Cardiac septum (tissue), 1 donor: ENCODE measurements at places on chromosomes 11 and 22.

DNA sequence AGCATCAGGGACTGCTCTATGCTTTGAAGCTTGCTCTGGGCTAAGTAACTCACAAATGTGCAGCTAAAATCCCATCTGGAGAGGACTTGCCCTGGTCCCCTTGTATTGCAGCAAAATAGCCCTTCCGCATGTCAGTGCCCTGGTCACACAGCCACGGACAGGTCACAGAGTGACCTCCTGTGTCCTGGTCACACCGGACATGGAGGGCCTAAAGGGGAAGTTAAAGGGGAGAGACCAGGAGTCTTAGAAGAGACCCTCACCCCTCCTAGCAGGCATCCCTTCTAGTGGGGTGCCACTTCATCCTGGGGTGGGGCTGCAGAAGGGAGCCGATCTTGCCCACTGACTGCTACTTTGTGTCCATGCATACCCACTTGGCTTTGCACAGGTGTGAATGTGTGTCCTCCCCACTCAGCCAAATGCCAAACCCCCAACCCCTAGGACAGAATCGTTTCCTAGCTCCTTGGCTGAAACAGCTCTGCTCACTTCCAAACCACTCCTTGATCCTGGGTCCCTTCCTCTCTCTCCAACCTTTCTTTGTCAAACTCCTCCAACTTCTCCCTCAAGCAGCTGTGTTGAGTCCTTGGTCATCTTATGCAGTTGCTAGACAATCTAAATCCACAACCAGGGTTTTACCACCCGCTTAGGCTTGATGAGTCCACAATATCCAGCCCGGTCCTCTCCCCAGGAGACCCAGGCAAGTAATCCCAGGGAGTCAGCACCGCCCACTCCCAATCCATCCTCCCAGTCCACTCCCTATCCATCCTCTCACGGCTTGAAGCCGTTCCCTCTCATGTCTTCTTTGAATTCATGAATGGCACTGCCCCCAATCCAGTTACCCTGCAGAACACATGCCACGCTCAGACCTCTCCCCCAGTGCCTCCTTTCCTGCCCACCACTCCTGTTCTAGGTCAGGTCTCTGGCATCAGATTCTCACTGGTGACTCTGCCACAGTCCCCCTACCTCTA, 3.3 kb upstream of the FXYD6 start:
- DNase-seq = no peak

DNA sequence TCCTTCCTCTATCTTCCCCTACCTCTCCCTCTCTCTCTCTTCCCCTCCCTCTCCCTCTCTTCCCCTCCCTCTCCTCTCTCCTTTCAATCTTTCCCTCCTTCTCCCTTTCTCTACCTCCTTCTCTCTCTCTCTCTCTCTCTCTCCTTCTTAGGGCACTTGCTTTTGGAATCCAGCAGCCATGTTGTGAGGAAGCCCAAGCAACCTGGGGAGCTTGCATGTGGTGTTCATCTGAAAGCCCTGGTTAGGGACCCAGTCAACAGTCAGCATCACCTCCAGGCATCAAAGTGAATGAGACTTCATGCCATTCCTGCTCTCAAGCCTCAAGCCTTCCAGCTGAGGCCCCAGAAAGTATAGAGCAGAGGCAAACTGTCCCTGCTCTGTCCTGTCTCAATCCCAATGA, 65.6 kb upstream of the SHISAL1 start:
- DNase-seq = peak; percentile 10

GRCh38 chr11:35553831-35554230, 28.4 kb upstream of the PAMR1 start:
- no peak for DNase-seq

GRCh38 chr11:118175031-118175992, 1.1 kb downstream of the SCN2B start:
- no peak for DNase-seq

DNA sequence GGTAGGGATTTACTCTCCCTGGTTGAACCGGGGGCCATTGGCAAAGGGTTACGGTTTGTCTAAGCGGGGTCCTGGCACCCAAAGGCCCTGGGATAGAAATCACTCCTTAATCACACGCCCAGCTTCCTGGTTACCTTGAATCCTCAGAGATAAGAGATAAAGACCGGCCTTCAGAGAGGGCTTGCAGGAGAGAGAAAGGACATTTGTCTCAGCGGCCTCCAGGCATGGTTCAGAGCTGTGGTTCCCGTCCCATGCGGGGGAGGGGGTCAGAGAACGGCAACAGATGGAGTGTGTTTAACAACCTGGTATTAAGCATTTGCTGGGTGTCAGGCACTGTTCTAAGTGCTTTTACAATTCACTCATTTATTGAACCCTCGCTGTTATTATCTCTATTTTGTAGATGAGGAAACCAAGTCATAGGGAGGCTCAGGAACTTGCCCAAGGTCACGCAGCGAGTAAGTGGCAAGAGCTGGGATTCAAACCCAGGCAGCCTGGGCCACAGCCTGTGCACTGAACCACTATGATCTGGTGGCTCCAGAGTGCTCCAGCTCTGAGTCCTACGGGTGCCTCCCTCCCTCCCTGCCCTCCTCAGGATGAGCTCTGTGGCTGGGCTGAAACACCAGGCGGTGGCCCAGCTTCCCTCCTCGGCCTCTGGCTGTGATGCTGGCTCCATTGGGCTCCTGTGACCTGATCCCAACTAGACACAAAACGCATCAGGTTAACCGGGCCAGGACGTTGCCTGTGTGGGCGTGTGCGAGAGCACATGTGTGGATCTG, 18.6 kb downstream of the LRRC10B start:
- DNase-seq = no peak

- DNase-seq = no peak
Measured at GRCh38 chr11:35105319-35106079, 33.5 kb upstream of the CD44 start.

- no peak for DNase-seq
Measured at GRCh38 chr11:73085189-73085875, 56.8 kb downstream of the FCHSD2 start.

DNA sequence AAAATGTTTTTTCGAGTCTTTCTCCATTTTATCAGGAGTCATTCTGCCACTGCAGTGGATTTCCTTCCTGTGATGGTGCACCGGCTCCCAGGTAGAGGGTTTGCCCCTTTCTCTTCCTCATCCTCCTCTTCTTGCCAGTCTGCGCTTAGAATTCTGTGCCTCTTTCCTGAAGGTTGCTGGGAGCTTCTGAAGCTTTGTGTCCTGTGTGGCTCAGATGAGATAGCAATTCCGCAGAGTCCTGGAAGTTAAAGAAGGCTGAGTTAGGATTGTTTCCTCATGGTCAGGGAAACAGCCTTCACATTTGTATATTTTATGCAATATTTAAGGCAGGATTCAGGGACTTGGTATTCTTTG, 264 bp downstream of the BCO2 start:
- no peak for DNase-seq

GRCh38 chr11:74669211-74670160, 61.7 kb downstream of the CHRDL2 start:
- DNase-seq = no peak

DNA sequence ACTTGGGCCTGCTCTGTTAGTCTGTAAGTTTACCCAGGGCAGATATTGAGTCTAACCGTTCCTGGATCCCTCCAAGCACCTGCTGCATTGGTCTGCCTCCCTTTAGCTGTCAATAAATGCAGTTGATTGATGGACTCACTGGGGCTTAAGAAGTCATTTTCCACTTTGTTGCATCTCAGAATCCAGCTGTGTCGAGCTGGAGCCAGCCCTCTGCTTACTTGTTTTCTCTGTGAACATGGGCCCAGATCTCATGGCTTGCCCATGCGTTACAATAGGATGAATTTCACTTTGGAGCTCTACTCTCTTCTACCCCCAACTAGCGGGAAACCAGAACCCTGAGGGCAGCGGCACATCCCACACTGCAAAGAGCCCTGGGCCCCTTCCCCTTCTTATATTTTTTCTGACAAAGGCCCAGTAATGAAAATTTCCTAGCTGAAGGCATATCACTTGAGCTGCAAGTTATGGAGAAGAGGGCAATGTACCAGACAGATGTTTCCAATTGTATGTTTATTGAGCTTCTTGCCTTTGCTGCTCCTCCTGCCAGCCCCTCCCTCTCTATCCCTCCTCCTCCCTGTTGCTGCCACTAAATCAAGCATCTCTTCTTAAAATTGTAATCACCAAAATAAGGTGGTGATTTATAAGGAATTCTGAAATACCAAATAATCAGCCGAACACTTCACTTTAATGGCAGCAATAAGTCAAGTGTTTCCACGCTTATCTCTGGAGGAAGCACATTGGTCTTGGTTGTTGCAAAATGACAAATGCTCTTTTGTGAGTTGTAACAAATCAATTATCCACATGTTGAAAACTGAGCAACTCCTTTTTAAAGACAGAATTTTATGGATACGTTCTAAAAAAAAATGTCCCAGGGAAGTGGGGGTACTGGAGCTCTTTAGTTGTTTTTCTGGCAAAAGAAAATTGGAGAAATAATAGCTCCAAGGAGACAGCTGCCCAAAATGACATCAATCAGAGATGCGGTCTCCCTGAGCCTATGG, 212.3 kb upstream of the ZBED5 start:
- DNase-seq = no peak

GRCh38 chr22:22884888-22885840, 2.5 kb upstream of the IGLL5 start:
- DNase-seq = no peak

- peak; percentile 96 for DNase-seq
Measured at GRCh38 chr22:37745548-37746365, 48.9 kb downstream of the TRIOBP start.

DNA sequence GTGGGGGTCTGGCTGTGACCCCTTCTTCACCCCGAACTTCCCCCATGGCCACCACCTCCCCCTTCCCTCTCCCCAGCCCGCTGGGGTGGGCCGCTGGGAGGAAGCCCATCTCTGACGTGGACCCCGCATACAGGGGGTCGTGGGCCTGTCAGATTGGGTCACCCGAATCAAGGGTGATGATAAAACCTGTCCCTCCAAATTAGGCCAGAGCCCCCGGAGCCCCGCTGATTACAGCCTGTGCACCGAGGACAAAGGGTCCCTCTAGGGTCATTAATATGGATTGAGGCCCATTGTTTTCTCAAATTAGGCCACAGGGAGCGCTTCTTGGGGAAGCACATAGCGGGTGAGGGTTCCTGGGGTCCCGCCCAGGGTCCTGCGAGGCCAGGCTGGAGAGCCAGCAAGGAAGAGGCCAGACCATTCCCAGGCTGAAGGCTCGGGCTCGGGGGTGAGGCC, 4.9 kb upstream of the LINC01488 start:
- no peak for DNase-seq

DNA sequence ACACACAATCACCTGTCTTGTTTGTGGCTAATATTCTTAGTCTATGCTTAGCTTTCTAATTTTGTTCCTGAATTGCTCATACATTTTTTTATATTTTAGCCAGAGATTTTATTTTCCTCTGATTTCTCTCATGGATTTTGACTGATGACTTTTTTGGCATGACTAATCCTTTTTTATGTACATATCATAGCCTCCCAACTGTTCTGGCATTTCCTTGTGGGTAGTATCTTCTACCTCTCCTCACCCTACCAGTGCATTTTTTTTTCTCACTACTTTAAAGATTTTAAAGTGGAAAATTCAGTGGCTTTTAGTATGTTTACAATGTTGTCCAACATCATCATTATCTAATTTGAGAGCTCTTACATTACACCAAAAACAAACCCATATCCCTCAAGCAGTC, 84.4 kb upstream of the TENM4 start:
- no peak for DNase-seq

DNA sequence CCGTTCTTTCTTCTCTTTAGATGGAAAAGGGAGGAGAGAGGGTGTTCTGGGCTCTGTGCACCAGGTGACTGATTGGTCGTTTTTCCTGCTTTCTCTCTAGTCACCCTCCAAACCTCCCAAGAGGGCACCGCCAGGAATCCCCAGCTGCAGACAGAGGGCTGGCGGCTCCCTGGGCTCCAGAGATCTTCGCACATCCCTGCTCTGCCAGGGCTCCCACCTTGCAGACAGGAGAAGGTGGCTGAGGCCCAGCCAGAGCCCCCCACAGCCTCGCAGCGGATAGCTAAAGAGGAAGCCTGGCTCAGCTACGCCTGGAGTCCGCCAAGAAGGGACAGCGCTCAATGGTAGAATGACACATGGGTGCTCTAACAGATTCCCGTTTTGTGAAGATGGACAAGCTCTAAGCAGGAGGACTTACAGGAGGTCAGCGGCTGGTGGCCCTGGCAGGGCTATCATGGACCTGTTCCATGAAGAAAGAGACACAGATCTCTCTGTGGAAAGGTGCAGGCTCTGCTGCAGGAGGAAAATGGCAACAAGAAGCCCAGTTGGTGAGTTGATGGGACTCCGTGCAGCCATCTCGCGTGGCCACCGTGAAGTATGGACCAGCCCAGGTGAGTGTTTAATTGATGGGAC, 976.9 kb downstream of the BRD1 start:
- no peak for DNase-seq

GRCh38 chr11:100925935-100926334, 203.7 kb downstream of the PGR start:
- no peak for DNase-seq

GRCh38 chr11:25844811-25845210, 487.1 kb upstream of the ANO3 start:
- DNase-seq = no peak

DNA sequence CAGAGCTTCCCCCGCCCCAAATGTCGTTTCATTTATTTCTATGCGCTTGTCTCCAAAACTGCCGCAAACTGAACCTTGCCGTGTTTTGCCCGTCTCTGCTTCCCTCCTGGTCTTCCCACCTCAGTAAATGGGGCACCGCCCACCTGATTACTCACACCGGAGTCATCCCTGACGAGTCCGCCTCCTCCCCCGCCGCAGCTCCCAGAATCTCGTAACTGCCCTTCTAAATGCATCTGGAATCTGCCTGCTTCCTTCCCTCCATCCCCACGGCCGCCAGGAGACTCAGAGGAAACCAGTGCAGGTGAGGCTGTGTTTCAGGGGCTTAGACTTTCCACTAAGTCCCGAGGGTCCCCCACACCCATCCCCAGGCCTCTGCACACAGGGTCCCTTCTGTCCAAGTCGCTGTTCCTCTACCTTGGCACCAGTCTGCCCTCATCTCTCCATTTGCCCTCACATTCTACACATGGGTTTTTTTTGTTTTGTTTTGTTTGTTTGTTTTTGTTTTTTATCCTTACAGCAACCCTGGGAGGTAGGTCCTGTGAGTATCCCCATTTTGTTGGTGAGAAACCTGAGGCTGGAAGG, 62.6 kb upstream of the PHF21B start:
- no peak for DNase-seq

- DNase-seq = no peak
Measured at GRCh38 chr11:69297787-69298266, 3.9 kb downstream of the MYEOV start.

DNA sequence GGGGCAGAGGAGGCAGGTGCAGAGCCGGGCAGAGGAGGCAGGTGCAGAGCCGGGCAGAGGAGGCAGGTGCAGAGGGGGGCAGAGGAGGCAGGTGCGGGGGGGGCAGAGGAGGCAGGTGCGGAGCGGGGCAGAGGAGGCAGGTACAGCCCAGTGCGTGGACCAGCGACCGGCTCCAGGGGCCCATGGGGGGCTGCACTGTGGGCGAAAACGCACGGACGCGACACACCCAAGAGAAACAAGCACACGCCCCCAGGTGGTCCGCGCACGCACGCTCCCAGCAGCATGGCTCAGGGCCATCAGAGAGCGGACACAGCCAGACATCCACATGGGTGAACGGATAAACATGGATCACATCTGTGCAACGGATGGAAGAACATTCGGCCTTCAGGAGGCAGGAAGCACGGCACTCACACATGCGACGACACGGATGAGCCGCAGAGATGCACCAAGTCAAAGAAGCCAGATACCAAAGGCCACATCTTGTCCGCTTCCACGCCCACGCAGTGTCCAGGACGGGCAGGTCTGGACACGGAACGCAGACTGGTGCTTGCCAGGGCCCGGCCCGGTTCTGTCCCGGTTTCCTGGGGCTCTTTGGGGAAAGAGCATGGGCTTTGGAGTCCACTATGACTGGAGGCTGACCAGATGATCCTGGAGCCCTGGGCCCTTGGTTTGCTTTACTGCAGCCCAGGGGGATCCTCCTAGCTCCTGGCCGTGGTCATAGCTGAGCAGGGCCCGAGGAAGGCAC, 21.8 kb downstream of the OSBPL5 start:
- no peak for DNase-seq
